ENCODE measurements at places on chromosomes 7 and 10.

GRCh38 chr10:132540456-132540855, 2.9 kb downstream of the INPP5A start:
- DNase-seq: no peak

DNA sequence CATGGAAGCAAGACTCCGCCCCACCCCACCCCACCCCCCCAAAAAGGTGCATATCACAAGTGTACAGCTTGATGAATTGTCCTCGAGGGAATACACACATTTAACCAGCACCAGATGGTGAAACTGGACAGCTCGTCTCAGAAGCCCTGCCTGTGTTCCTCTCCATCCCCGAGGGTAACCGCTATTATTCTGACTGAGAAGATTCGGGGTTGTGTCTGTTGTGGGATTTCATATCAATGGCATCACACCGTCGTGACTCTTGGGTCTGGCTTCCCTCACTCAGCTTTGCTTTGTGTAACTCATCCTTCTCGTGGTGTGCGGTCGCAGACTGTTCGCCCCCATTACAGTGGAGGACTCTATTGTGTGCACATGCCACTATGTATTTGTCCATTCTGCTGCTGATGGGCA, 18.9 kb downstream of the PODXL start:
- no peak for DNase-seq

DNA sequence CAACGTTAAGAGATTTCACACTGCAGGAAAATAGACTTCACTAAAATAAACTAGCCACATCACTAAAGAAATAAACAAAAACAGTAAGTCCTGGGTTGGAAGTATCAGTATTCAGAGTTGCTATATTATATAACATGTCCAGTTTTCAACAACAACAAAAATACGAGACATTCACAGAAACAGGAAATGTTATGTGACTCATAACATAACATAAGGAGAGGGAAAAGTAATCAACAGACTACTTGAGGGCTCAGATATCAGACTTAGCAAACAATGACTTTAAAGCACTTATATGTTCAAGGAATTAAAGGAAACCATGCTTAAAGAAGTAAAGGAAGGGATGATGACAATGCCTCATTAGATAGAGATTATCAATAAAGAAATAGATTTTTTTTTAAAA, 73.5 kb upstream of the MKLN1 start:
- no peak for DNase-seq

DNA sequence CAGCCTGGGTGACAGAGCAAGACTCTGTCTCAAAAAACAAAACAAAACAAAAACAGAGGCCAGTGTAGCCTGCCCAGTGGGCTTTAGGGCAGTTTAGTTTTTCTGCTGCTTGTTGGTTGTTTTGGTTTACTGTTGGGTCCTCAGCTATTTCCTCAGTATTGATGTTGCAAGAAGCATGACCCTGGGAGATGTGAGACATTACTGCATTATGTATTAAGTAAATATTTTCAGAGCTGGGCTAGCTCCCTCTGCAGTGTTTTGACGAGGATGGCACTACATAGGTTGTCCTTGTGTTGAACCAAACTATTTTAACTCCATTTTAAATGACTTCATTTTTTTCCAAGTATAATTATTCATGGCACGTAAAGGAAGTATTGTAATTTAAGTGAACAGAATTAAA, 4.8 kb downstream of the AKAP9 start:
- DNase-seq: no peak

DNA sequence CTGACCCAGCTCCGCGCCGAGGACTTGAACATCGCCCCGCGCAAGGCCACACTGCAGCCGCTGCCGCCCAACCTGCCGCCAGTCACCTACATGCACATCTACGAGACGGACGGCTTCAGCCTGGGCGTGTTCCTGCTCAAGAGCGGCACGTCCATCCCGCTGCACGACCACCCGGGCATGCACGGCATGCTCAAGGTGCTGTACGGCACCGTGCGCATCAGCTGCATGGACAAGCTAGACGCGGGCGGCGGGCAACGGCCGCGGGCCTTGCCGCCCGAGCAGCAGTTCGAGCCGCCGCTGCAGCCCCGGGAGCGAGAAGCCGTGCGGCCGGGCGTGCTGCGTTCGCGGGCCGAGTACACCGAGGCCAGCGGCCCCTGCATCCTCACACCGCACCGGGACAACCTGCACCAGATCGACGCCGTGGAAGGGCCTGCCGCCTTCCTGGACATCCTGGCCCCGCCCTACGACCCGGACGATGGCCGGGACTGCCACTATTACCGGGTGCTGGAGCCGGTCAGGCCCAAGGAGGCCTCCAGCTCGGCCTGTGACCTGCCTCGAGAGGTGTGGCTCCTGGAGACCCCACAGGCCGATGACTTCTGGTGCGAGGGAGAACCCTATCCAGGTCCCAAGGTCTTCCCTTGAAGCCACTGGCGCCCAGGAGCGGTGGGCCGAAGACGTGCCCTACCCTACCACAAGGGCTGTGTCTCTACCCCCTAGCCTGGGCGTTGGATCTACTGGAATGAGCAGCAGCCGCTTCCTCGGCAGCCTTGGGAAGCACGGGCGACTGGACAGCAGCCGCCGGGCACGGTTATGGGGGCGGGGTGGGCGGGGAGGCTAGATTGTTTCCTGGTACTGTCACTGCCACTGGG, 945 bp downstream of the ADO start:
- DNase-seq: no peak

GRCh38 chr7:40584667-40585433, 450.0 kb downstream of the SUGCT start:
- no peak for DNase-seq

DNA sequence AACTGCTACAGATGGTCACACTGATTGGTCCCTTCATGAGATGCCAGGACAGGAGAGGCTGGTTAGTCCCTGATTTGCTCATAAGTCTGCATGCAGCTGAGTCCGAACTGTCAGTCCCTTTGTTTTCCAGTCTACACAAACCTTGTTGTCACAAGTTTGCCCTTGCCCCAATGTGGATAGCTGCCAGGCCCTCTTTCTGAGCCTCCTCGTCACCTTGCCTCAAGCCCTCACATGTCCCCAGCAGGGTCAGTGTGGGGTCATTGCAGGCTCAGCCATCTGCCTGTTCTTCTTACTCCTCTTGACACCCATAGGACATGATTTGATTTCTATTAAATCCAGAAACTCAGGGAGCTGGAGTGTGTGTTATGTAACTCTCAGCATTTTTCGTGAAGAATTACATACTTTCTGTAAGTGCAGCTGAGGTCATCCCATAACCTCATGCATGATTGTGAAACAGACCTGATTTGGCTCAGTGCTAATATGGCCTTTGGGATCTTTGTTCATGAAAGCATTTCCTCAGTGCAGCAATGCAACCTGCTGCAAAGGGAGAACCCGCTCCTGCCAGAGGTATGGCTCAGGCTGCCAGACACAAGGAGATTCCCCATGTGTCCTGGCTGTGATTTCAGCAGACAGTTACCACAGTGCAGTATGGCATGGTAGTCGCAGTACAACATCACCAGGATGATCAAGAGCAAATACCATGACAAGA, 70.0 kb upstream of the ZMIZ2 start:
- no peak for DNase-seq
